M059J (cell line): ENCODE measurements at places on chromosomes 16 and 17.
A peak's percentile ranks its signal among the peaks of the same experiment; 100 is the strongest.

GRCh38 chr17:26775219-26775822 lies 518.6 kb upstream of the WSB1 start:
- no peak for DNase-seq

- DNase-seq, result peak; percentile 44
These were observed 18.1 kb downstream of the USP36 start for GRCh38 chr17:78822552-78822951.

DNA sequence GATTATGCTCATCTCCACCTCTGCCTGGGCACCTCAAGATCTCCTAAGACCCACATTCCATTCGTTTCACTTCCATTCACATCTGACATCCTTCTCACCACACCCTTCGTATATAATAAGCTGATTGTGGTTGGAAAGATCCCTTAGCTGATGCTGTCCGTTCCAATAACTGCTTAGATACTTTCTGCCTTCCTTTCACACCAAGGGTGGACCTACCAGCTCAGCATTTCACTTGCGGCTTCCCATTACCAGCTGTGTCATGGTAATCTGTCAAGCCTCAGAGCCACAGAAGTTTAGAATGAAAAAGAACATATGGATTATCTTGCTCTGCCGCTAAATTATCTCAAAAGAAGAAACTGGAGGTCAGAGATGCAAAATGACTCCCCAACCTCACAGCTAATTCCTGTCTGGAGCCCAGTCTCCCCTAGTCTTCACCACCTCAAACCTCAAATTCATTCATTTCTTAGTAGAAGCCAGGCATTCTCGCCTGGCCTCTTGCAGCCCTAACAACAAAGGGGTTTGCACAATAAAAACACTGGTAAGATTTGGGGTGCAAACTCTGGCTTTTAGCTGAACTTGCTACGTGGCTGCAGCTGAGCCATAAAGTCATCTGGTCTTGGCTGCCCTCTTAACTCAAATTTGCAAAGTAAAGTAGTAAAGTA lies 182.8 kb upstream of the HS3ST3A1 start:
- DNase-seq, result no peak

DNA sequence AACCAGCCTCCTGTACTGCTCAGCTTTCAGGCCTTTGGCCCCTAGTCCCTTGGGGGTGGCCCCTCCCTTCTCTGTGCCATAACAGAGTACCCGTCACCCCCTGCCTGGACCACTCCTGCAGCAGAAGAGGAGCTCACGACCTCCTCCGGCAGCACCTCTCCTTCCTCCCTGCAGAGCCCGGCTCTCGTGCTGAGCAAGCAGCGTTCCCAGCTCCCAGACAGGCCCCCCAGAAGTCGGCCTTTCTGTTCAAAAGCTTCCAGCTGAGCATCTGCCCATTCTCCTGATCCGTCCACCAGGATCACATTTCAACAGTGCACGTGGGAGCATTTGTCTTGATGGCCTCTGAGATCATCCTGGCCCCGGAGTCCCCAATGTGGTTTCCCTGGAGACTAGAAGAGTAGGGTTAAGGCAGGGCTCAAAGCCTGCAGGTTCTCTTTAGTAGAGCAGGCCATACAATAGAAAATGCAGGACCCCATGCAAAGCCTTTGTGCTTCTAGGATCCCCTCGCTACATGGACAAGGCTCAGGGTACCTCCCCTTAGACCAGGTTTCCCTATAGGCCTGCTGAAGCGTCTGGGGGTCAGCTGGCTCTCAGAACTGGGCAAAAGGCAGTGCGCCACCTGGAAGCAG lies 35.6 kb downstream of the NLRC3 start:
- no peak for DNase-seq

GRCh38 chr16:68086860-68087268 lies 1.7 kb downstream of the NFATC3 start:
- peak; percentile 30 for DNase-seq

DNA sequence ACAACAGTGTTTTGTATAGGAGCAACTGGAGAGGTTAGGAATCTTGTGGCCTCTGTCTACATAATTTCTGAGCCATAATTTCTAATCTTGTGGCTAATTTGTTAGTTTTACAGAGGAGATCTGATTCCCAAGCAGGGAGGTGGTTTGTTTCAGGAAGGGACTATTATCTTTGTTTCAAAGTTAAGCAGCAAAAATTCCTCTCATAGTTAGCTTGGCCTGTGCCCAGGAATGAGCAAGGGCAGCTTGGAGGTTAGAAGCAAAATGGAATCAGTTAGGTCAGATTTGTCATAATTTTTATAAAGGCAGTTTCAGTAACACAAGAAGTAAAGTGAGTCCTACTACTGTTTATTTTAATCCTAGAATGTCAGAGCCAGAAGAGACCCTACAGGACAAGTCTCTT lies 2.0 kb upstream of the RDM1 start:
- DNase-seq, result peak; percentile 30

DNA sequence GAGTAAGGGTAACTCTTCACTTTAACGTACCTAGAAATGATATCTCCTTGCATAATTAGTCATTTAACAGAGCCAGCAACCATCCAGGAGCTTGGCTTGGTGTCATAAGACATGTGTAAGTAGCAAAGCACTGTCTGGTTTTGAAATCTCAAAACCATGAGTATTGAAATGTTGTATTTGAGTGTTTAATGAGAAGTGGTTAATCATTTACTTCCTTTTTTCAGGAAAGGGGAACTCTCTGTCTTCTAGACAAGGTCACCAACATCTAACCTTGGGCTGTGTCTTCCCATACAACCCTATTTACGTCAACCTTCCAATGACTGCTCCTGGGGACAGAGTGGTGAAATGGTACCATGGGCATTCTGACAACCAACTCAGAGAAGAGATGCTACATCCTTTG lies 27.1 kb downstream of the PMP22 start:
- DNase-seq, result no peak

DNA sequence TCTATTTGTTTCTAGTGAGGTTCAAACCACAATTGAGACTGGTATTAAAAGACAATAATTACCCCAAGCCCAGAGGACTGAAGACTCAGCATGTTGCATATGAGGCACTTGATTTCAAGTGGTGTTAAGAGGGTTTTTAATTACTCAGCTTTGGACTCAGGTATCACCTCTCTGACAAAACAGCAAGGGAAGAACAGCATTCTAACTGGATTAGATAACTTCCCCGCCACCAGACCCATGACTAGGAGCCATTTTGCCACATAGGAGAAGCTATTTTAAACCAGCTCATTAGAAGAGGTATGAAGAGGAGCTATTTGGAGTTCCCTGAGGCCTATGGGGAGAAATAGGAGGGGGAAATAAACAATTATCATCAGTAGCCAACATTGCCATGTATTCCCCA lies 226.1 kb upstream of the TOX3 start:
- DNase-seq, result no peak

GRCh38 chr16:70788668-70789594 lies 12.0 kb downstream of the VAC14 start:
- no peak for DNase-seq

GRCh38 chr17:43106552-43106951 lies 18.6 kb downstream of the BRCA1 start:
- no peak for DNase-seq

DNA sequence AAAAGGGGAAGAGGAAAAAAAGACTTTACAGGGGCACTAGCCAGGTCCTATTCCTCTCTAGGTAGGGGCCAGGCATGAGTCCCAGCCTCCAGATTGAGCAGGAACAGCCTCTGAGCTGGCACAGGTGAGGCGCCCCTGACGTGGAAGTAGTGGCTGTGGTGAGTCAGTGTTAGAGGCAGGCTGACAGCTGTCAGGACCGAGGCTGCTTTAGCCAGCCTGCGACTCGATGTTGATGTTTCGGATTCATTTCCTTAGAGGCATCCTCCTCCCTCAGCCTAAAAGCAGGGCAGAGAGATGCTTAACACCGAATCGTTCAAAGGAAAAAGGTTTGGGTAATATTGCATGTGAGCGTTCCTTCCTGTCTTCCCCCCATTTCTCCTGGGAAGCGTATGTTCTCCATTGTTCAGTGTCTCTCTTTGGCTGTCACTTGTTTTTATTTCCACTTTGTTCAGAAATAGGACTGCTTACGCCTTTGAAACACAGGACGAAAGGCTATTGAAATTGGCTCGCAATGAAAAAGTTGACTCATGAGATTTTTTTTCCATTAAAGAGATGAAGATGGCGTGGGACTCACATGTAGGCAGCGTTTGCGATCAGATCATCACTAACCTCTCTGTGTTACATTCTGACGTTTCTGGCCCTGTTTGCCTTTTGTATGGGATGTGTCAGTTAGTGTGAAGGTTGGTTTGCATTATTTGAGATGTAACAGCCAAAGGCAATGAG lies 1.3 kb downstream of the KIAA0513 start:
- DNase-seq, result peak; percentile 79

DNA sequence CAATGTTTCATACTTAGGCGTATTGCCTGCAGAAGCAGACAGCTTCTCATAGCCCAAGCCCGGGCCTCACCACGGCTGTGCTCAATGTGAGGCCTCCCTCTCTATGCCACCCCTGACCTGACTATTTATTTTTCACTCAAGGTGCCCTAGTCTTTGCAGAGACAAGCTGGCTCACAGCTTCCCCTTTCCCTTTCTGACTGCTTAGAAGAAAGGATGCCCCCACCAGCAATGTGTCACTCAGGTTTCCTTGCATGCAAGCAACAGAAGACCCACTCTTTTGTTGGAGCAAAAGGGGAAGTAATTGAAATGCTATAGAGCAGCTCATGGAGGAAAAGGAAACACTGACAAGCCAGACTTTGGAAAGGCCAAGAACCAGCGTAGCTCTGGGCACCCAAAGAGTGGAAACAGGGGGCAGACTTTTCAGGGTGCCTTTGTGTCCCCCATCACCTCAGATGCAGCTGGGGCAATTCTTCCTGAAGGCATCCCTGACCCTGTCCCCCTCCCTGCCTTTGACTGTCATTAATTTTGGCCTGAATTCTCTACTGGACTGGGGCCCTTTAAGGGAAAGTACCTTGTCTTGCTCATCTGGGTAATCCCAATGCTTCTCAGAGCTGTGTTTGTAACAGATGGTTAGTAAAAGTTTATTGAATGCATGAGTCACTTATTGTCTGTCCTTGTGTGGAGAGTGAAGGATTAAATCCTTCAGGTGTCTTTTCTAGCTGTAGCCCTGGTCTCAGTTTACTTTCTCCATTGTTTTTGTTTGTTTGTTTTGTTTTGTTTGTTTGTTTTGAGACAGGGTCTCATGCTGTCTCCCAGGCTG lies 17.8 kb downstream of the RGS9 start:
- DNase-seq, result peak; percentile 67

GRCh38 chr16:87420026-87421002 lies 28.2 kb downstream of the MAP1LC3B start:
- no peak for DNase-seq

- DNase-seq, result no peak
These were observed 17.1 kb downstream of the ACLY start for GRCh38 chr17:41901646-41902045.

DNA sequence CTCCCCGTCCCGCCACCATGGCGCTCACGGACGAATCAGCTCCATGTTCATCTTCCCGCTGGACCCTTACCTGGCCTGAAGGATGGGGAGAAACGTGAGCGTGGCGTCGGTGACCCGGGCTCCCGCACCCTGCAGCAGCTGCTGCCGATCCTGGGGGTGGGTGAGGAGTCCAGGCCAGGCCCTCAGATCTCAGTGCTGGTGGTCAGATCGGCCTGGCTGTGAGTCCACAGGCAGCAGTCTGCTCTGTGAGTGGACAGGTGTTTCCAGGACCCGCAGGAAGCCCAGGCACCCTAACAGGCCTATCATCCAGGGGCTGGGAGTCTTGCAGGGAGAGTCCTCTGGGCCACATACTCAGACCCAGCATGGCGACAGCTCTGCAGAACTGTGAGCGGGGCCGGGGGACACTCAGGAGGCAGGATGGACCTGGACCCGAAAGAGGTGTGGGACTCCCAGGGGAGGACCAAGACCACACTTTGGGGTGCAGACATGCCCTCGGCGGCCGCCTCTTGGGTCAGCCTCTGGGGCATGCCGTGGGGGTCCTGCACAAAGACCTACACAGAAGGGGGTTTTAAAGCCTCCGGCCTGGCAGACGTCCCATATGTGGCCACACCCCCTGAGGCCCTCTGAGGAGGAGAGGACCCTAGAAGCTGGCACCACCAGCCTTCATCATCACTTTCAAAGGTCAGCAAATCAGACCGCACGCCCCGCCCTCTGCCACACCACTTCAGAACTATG lies 27.2 kb upstream of the ZNF469 start:
- DNase-seq, result no peak

DNA sequence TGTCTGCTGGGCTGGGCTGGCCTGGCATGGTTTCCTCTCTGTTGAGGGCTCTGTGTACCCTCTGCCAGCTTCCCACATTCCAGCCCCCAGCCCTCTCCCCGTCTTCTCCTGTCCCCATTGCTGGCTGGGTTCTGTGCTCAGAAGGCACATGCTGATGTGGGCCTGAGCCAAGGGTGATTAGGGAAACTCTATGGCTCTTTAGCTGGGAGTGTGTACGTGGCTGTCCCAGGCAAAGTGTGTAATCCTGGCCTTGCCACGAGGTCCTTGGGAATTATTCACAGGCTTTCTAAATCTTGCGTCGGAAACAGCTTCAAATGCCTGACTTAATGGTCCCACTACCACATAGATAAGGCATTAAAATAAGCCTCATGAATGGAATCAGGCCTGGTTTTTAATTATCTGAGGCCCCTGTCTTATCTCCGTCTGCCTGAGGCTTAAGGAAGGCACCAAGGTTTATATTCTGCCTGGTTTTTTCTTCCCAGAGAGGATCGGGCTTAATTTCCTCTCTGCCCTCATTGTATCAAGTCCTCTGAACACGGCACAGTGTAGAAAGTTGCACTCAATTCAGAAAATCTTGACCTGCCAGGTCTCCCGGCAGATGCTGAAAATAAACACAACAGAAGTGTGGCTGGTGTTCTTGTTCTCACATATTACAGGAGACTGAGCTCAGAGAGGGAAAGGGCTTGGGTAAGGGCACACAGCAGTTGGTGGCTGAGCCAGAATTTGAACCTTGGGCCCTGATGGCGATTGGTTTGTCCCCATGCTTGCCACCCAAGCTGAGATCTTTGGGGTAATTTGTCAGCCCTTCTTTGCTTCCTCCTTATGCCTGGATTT lies 52.9 kb upstream of the LGALS9 start:
- no peak for DNase-seq

DNA sequence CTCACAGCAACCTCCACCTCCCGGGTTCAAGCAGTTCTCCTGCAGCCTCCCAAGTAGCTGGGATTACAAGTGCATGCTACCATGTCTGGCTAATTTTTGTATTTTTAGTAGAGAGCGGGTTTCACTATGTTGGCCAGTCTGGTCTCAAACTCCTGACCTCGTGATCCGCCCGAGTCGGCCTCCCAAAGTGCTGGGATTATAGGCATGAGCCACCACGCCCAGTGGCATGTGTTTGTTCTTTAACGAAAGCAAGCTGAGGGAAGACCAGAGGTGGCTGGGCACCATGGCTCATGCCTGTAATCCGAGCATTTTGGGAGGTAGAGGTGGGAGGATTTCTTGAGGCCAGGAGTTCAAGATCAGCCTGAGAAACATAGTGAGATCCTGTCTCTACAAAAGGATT lies 18.1 kb downstream of the TNFRSF13B start:
- no peak for DNase-seq
